ENCODE measurements at places on chromosomes 6 and 20.

DNA sequence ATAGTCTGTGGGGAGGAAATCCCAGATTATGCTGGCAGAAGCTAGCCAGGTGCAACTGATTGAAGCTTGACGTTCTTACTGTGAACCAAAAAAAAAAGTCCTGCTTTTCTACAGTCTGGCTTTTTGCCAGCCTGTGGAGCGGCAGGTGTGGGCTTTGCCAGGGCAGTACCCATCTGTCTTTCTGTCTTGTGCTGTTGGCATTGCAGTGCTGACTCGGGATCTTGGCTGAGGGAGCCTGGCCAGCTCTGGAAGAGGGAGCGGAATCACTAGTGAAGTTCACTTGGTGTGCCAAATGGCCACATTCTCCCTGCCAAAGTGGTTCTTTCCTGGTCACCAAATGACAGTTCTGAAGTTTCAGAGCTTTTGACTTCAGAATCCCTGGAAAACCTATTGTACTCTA, 5.0 kb downstream of the KIF3B start:
- DNase-seq = no peak
- peaks cover 87% of the 10 kb centered on the region for H3K4me1 ChIP-seq
- H3K27me3 ChIP-seq = no peaks in the 10 kb centered on the region

GRCh38 chr6:68342286-68342685, 292.8 kb upstream of the ADGRB3 start:
- DNase-seq = no peak
- no peaks in the 10 kb centered on the region for H3K27me3 ChIP-seq
- H3K27ac ChIP-seq = no peak overlapping the region
- H3K4me1 ChIP-seq = no peaks in the 10 kb centered on the region
- no peaks in the 10 kb centered on the region for H3K36me3 ChIP-seq
- H3K4me3 ChIP-seq = no peak overlapping the region

GRCh38 chr6:7108964-7109836, 1.4 kb downstream of the RREB1 start:
- H3K27ac ChIP-seq = peak overlapping the region; percentile 86
- peak overlapping the region; percentile 88 for H3K4me3 ChIP-seq
- peak; percentile 42 for DNase-seq
- H3K36me3 ChIP-seq = peaks cover 16% of the 10 kb centered on the region

- peaks cover 31% of the 10 kb centered on the region for H3K4me1 ChIP-seq
- no peaks in the 10 kb centered on the region for H3K27me3 ChIP-seq
- no peak for DNase-seq
- peaks cover 74% of the 10 kb centered on the region for H3K36me3 ChIP-seq
- peak overlapping the region; percentile 35 for H3K27ac ChIP-seq
- no peak overlapping the region for H3K4me3 ChIP-seq
Observed at GRCh38 chr20:47591231-47591630, 89.5 kb downstream of the NCOA3 start.

DNA sequence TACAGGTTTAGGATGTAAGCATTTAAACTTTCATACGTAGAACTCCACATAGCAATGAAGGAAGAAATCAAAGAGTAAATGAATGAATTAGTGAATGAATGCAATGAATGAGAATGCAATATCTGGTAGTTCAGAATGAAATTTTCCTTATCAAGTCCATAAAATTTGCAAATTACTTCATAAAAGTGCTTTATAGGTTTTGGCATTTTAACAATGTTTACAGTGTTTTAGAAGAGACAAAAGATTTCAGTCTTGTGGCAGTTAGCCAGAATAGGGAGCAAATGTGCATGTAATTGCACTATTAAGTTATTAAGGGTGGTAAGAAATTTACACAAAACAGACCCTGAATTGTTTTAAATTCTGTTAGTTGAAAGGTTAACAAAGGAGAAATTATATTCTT, 739.4 kb upstream of the FLRT3 start:
- DNase-seq = no peak
- no peak overlapping the region for H3K27ac ChIP-seq
- H3K4me1 ChIP-seq = no peaks in the 10 kb centered on the region
- no peaks in the 10 kb centered on the region for H3K36me3 ChIP-seq
- no peak overlapping the region for H3K4me3 ChIP-seq

DNA sequence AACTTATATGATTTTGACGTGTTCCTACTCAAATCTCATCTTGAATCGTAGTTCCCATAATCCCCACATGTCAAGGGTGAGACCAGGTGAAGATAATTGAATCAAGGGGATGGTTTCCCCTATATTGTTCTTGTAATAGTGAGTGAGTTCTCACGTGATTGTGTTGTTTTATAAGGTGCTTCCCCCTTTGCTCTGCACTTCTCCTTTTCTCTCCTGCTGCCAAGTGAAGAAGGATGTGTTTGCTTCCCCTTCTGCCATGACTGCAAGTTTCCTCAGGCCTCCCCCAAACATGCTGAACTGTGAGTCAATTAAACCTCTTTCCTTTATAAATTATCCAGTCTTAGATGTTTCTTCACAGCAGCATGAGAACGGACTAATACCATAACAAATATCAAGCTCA, 83.2 kb downstream of the MANEA start:
- H3K36me3 ChIP-seq = no peaks in the 10 kb centered on the region
- no peaks in the 10 kb centered on the region for H3K27me3 ChIP-seq
- H3K27ac ChIP-seq = no peak overlapping the region
- H3K4me1 ChIP-seq = no peaks in the 10 kb centered on the region
- no peak for DNase-seq

- no peak overlapping the region for H3K27ac ChIP-seq
- no peaks in the 10 kb centered on the region for H3K4me1 ChIP-seq
- no peak for DNase-seq
- H3K36me3 ChIP-seq = peaks cover 71% of the 10 kb centered on the region
- H3K27me3 ChIP-seq = no peaks in the 10 kb centered on the region
- H3K4me3 ChIP-seq = no peak overlapping the region
Observed at GRCh38 chr6:136618086-136618485, 67.9 kb upstream of the MAP7 start.

DNA sequence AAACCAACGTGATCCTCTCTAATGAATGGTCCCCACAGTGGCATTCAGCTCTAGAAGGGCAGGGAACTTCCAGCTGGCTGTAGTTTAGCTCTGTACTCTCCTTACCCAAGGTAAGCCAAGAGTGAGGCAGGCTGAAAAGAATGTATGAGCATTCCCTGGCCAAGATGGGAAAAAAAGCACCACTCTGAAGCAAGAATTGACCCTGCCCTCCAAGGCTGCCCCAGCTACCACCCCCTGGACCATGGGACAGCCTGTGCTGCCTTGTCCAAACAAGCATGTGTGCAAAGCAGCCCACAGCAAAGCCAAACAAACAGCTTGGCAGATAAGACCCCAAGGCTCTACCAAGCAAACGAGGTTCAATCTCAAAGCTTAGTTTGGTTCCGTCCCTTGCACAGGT, 73.9 kb downstream of the GFOD1 start:
- peaks cover 4% of the 10 kb centered on the region for H3K4me1 ChIP-seq
- H3K27me3 ChIP-seq = no peaks in the 10 kb centered on the region
- peaks cover 9% of the 10 kb centered on the region for H3K36me3 ChIP-seq
- H3K27ac ChIP-seq = no peak overlapping the region
- no peak overlapping the region for H3K4me3 ChIP-seq

- H3K27ac ChIP-seq = no peak overlapping the region
- no peak for DNase-seq
- H3K4me3 ChIP-seq = no peak overlapping the region
- H3K27me3 ChIP-seq = peaks cover 9% of the 10 kb centered on the region
- H3K4me1 ChIP-seq = no peaks in the 10 kb centered on the region
Observed at GRCh38 chr6:167416676-167417430, 92.0 kb downstream of the TTLL2 start.

GRCh38 chr6:78599526-78599925, 267.8 kb upstream of the IRAK1BP1 start:
- no peaks in the 10 kb centered on the region for H3K36me3 ChIP-seq
- H3K4me3 ChIP-seq = no peak overlapping the region
- no peaks in the 10 kb centered on the region for H3K27me3 ChIP-seq
- DNase-seq = no peak

DNA sequence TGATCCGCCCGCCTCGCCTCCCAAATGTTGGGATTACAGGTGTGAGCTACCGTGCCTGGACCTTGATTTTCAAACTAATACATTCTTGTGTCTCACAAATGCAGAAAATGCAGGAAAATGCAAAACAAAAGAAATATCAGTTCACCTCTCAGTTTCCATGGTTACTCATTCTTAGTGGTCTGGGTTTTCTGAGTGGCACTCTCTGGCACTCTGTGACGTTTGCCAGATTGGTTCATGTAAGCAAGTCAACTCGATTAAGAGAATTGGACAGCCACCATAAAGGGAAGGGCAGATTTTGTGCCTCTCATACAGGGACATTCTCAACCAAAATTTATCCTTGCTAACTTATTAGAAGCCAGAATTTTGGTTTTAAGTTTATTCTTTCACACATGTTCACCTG, 8.6 kb downstream of the CMTR1 start:
- H3K4me1 ChIP-seq = peaks cover 21% of the 10 kb centered on the region
- DNase-seq = no peak
- no peak overlapping the region for H3K27ac ChIP-seq
- H3K4me3 ChIP-seq = no peak overlapping the region
- peaks cover 71% of the 10 kb centered on the region for H3K36me3 ChIP-seq

DNA sequence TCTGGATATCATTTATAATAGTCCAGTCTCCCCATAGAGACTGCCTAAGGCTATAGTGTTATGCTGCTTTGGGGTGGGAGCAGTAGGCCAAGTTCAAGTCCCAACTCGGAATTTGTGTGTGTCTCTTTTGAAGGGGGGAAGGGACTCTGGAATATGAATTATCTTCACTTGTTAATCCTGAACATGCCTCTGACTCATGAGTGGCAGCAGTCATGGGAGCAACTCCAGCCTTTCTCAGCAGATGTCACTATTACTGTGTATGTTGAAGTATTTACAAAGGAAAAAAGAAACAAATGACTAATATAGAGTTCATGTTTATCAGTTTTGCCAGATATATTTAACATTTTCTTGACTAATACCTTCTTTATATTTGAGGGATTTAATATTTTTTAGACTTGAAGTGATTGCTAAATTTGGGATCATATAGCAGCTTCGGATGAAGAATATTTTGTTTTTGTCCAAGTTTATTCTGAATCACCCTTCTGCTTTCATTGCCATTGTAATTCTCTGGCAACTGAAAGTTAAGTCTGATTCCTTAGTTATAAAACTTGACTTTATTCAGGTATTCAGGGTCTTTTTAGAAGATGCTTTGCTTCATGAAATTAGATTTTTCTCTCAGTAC, 23.4 kb downstream of the FAM217A start:
- no peaks in the 10 kb centered on the region for H3K27me3 ChIP-seq
- no peak overlapping the region for H3K27ac ChIP-seq
- H3K4me3 ChIP-seq = no peak overlapping the region
- no peaks in the 10 kb centered on the region for H3K4me1 ChIP-seq
- H3K36me3 ChIP-seq = peaks cover 90% of the 10 kb centered on the region
- no peak for DNase-seq

DNA sequence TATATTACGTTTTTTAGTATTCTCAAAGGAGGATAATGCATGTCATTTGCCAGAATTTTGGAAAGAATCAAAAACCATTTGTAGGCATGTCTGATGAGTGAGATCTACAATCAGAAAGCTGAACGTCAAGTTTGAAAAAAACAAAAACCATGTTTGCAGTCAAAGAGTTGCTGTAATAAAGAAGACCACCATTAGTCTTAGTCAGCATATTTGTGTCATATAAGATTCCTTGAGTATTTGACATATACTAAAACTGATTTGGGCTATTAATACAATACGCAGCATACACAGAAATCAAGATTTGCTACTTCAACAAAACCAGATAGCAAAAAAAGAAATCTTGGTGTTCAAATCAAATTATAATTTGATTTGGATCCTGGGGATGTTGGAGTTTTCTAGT, 247.5 kb downstream of the SAMD5 start:
- no peaks in the 10 kb centered on the region for H3K36me3 ChIP-seq
- H3K27ac ChIP-seq = no peak overlapping the region
- H3K4me1 ChIP-seq = no peaks in the 10 kb centered on the region

- peaks cover 13% of the 10 kb centered on the region for H3K27me3 ChIP-seq
- H3K27ac ChIP-seq = no peak overlapping the region
- H3K36me3 ChIP-seq = no peaks in the 10 kb centered on the region
- no peak overlapping the region for H3K4me3 ChIP-seq
- no peaks in the 10 kb centered on the region for H3K4me1 ChIP-seq
Observed at GRCh38 chr6:1502041-1502440, 107.7 kb upstream of the FOXC1 start.

DNA sequence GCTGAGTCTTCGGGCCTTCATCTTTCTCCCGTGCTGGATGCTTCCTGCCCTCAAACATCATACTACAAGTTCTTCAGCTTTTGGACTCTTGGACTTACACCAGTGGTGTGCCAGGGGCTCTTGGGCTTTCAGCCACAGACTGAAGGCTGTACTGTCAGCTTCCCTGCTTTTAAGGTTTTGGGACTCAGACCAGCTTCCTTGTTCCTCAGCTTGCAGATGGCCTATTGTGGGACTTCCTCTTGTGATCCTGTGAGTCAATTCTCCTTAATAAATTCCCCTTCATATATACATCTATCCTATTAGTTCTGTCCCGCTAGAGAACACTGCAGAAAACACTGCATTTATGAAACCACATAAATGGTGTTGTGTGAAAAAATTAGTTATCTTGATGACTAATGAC, 13.9 kb upstream of the BCLAF1 start:
- no peak for DNase-seq
- no peak overlapping the region for H3K27ac ChIP-seq
- no peaks in the 10 kb centered on the region for H3K27me3 ChIP-seq
- no peaks in the 10 kb centered on the region for H3K4me1 ChIP-seq

- no peaks in the 10 kb centered on the region for H3K4me1 ChIP-seq
- H3K36me3 ChIP-seq = no peaks in the 10 kb centered on the region
- no peak overlapping the region for H3K4me3 ChIP-seq
- DNase-seq = no peak
- no peaks in the 10 kb centered on the region for H3K27me3 ChIP-seq
Observed at GRCh38 chr6:72102561-72102960, 216.2 kb downstream of the RIMS1 start.

- no peak for DNase-seq
- H3K27ac ChIP-seq = no peak overlapping the region
- H3K4me1 ChIP-seq = no peaks in the 10 kb centered on the region
- H3K27me3 ChIP-seq = no peaks in the 10 kb centered on the region
Observed at GRCh38 chr20:55882910-55883309, 122.4 kb downstream of the CBLN4 start.
